ENCODE measurements at places on chromosomes 11 and 22.

- DNase-seq = no peak
Observed at GRCh38 chr22:36193171-36193570, 8.4 kb downstream of the APOL4 start.

- DNase-seq = no peak
Observed at GRCh38 chr11:114322934-114323333, 26.7 kb downstream of the NNMT start.

DNA sequence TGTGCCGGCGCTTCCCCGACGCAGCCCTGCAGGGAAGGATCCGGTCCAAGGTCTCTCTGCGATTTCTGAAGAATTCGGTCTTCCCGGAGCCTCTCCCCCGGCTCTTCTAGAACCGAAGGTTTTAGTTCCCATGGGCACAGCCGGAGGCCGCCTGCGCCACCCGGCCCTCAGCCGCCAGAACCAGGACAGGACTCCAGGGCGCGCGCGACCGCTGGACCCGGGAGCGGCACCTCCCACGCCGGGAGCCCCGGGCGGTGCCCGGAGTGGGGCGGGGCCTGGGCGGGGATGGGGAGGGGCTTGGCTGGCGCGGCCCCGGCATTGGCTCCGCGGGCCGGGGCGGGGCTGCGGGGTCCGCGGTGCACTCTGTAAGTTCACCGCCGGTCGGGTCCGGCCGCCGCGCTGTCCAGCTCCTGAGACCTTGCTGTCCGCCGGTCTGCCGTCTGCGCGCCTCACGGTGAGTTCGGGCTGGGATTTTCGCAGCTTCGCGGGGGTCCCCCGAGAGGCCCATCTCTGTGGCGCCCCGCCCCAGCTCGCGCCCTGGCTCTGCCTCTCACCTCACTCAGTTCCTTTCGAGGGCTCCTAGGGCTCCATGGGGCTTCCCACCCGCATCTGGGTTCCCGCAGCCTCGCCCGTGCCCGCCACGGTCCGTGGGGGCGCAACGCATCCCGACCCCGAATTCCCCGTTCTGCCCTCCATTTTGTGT lies at the start of gene CDC42EP2:
CDC42EP2 (plus strand) TSS at position 366 of the 703 bp plus-strand sequence. CDS start 6,033 bp downstream, outside the sequence.
- DNase-seq = peak; percentile 33

GRCh38 chr22:49036513-49036912 lies 791.2 kb downstream of the BRD1 start:
- DNase-seq = no peak

DNA sequence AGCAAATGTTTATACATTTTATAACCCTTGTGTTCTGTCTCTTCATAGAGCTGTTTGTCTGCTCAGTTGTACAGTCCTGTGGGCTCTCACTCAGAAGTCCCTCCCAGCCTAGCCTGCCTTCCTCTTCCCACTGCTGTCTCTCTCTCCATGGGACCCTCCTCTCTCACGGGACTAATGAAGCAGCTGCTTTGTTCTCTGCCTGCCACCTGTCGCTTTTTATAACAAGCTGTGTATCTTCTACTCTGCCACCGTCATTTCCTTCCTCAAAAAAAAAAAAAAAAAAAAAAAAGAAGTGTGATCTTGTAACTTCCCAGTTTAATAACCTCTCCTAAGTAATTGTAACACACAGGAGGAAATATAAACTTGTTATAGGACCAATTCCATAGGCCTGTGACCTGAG lies 92.2 kb upstream of the ALKBH3 start:
- DNase-seq = no peak

DNA sequence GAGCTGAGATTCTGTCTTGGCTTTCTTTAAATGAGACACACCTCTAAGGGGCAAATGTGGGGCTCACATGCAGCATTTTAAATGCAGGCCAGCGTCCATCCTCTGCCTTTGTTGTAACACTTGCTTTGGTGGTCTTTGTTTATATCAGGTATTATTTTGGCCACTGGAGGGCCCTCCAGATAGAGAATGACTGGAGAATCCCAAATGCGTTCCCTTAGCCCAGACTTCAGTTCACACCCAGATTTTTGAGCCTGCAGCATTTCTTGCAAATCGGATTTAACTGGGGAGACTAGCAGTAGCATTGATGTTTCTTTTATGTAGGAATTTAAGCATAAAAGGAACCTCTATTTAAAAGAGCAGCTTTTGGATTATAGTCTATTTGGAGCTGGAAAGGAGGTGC lies 200.2 kb upstream of the SORL1-AS1 start:
- no peak for DNase-seq

GRCh38 chr11:133677387-133677786 lies 145.1 kb upstream of the OPCML start:
- no peak for DNase-seq

GRCh38 chr11:47248304-47248663 lies 330 bp downstream of the ACP2 start:
- no peak for DNase-seq

DNA sequence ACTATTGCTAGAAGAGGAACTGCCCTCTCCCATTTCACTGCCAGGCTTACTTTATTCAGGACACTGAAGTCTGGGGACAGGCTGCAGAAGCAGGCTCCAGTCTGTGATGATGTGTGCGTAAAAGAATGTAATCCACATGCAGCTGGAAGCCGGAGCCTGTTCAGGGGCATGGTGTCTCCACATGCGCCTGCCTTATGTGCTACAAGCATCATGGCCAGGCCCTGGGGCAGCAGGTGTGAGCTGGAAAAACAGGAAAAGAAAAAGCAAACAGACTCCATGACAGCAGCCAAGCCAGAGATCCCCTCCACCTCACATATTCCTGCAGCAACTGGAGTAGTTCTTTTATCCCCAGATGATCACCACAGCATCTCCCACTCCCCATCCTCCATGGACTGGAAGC lies 33.4 kb downstream of the ARFGAP2 start:
- no peak for DNase-seq

DNA sequence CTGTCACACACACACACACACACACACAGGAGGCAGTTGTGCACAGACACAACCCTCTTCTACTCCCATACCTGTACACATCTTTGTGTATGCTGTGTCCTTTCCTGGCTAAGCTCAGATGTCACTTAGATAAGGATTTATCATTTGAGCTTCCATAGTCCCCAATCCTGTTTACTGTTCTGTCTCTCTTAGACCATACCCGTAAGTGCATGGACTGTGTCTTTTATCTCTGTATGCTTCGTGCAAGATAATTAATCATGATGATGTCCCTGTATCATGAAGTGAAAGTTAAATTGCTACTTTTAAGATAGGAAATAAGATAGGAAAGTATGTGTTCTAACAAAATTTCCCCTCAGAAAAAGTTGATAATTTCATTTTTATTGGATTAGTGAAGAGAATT lies 30.3 kb downstream of the PRMT3 start:
- no peak for DNase-seq

- no peak for DNase-seq
Observed at GRCh38 chr22:26777156-26777801, 119.9 kb downstream of the MIAT start.

DNA sequence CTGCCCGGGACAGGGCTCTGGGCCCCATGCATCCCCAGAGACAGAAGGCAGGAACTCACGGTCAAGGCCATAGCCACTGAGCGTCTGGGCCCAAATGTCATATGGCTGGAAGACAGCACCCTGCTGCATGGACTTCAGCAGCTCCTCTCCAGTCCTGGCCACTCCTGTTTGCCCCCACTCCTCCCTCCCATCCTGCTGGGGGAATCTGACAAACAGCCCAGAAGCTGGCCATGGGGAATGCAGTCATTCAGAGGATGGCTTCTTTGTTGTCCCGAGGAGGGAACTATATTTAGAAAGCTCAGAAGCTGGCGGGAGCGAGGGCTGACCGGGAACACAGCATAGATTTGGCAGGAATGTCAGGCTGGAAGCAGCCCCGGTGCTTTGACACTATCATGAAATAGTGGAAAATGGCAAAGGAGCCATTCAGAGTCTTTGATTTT lies 35.0 kb downstream of the DKK3 start:
- DNase-seq = no peak

All from stimulated activated CD4-positive, alpha-beta T cell treated with anti-CD3 and anti-CD28 coated beads, Interleukin-1b, Interleukin-23, amount 100 ng/mL, for 1 hour (primary cell).